GM03348 (cell line): ENCODE measurements at places on chromosomes 4 and X.

DNA sequence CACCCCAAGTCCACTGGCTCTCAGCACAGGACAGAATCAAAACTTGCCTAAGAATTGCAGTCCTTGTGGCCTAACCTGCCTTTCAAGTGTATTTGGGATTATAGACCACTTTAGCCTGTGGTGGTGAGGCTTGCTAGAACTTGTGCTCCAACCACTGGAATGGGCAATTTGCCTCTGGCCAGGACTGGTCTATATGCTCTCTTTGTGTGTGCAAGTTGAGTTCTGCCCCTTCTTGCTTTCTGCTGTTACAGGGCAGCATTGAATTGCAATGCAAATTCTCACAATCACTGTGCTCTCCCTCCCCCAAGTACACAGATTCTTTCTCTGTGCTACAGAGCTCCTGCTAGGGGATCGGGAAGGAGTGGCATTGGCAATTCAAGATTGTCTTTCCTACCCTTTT is 233.6 kb upstream of the DIPK2B start:
- no peak for DNase-seq

DNA sequence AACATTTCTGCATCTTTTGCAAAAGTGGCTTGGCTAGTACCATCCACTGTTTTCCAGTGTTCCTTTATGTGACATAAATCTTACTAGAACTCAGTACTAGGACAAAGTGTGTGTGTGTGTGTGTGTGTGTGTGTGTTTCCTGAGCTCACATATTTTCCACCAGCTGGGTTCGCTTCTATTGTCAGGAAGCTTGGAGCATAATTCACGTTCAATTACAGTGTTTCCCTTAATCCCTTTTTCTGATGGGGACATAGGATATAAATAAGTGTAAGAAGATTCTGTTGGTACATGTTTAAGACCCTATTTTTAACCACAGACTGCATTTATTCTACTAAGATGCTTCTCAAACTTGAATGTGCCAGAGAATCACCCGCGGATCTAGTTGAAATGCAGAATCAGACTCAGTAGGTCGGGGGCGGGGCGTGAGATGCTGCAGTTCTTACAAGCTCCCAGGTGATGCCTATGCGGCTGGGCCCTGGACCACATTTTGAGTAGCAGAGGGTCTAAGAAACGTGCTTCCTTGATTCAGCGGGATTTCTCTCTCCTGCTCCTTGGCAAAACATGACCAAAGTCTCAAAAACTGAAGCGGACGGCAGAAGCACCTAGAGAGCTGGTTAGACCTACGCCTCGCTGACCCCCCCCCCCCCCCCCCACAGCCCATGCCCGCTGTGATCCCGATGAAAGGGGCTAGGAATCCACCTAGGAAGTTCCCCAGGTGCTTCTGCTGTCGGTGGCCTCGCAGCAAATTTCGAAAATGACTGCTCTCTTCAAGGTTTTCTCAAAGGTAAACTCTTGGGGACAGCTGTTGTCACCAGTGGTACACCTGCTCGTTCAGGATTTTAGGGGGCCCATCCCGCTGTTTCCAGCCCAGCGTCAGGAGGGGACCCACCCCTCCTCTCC is 797 bp downstream of the CD99L2 start:
- DNase-seq = peak; percentile 5

DNA sequence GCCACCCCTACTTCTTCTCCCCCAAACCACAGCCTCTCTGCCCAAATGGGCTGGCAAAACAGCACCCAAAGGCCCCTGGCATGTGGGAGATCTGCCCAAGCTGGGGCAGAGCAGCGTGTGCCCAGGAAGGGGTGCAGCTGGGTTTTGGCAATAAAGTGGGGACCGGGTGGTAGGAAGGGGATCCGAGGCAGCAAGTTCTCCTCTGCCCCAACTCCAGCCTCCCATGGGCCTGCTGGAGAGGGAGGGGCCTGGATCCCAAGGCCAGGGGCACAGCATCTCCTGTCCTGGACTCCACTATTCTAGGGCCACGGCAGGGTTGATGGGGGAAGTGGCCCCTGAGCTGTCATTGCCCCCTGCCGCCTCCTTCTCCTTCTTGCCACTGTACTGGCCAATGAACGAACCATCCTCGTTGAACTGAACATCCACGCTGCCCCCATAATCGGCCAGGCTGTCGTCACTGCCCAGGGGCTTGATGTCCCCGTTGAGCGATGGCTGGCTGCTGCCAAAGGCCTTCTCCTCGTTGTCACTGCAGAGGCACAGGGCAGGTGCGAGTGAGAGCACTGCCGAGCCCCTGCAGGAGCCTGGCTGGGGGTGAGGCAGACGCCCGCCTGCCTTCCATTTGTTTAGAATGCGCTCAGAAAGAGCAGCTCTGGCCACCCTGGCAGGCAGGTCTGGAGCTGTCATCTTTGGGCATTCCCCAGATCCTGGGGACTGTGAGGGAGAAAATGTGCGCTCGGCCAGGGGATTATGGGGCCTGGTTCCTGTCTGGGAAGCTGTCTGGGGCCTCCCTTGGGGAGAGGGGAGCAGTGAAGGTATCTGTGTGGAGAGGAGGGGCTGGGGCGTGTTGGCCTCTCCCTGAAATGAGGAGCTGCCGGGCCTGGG is 23.4 kb downstream of the L1CAM start:
- no peak for DNase-seq

DNA sequence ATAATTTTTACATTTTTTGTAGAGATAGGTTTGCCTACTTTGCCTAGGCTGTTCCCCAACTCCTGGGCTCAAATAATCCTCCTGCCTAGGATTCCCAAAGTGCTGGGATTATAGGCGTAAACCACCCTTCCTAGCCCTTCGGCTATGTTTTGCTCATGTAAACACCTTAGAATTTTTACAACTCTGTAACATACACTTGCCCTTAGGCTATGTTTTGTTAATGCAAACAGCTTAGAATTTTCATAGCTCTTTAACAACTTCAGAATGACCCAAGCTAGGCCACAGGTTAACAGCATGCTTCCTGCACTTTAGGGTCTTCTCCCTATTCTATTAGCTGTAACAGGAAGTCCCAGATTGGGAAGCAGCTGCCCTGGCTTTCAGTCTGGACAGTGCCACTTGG is 24.2 kb downstream of the KLHL15 start:
- DNase-seq = no peak

- DNase-seq = no peak
Observed at GRCh38 chr4:1183985-1184773, 11.8 kb upstream of the SPON2 start.

GRCh38 chr4:121358473-121358872 is 22.3 kb downstream of the QRFPR start:
- DNase-seq = peak; percentile 14

DNA sequence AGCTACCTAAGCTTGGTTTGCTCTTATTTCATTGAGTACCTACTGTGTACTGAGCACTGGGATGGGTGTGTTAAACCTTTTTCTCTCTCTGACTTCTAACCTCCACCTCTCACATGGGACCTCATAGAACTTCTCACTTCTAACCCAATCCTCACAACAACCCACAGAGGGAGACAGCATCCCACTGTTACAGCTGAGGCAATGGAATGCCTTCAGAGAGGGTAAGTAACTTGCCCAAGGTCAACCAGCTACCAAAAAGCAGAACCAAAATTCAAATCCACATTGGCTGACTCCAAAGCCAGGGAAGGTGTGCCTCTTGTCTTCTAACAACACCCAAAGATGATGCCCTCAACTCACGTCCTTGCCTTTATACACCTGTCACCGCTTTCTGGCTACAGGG is 5.4 kb downstream of the SEL1L3 start:
- no peak for DNase-seq

DNA sequence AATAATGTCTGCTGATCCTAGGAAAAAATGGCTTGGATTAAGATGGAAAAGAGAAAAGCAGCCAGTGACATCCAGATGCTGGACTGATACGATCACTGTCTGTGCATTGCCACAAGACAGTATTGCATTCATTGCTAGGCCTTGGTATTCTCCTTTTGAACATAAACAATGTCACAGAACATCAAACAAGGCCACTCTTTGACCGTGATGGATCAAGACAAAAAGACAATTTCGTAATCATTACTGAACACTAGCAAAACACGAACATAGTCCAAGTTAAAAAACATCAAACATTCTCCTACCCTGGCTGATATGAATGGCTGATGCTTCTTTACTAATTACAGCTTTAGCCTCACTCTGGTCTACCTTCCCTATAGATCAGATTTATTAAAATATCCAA is 374.1 kb upstream of the CXorf51B start:
- DNase-seq = no peak

DNA sequence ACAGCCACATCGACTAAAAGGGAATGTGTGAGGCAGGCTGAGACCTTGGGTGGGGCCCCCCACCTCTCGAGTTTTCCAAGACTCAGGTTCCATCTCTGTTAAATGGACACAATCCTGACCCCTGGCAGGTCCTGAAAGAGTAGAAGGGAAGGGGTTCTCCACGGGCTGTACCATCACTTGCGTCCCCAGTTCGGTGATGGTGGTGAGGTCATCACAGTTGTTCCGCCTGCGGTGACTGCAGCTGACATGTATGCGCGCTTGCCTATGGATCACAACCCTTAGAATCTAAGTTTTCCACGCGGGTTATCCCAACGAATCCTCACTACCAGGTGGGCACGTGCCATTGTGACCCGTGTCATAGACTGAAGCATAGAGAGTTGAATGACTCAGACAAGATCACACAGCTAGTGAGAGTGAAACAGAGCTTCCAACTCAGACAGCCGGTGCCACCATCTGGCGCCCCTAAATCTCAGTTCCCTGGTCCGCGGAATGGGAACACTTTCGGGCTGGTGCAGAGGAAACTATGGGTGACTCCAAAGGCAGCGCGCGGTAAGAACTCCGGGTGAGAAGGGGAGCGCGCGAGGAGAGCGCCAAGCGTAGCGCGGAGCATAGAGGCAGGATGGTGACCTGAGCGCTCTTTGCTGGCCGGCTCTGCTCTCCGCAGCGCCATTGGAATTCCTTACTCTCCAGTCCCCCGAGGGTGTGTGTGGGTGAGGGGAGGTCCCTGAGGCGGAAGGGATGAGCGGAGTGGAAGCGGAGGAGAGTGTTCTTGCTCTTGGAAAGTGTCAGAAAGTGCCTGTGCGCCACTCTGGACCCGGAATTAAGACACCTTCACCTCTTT is 10.5 kb downstream of the MSX1 start:
- DNase-seq = peak; percentile 46

DNA sequence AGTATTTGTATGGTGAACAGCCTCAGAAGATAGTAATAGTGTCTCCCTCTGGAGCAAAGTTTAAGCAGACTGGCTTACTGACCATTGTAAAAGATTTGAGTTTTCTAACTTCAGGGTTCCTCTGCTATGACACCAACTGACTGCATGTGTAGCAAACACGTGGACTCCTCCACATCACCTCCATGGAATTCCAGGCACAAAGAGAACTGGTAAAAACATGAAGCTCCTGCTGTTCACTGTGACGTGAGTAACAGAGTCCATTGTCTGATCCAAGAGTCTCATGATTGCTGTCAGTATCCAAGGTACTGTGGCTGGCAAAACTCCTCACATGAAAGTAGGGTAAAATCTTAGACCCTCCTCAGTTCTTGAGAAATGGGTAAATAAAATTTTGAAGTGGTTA is 107.6 kb upstream of the FAM9B start:
- peak; percentile 13 for DNase-seq

DNA sequence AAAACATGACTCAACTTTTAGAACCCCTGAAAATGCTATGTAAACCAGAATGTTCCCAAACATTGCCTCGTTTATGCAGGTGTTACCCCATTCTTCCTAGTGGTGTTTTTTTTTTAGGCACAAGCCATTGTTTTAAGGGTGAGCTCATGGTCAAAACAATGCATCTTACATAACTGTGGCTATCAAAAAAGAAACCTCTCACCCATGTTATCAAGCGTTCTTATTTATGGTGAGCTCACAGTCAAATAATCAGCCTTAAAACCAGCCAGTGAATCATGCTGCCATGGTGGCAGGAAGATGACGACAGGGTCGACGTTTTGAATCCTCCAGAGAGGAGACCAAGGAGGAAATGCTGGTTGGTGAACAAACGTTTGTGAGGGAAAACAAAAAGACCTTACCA is 195.2 kb downstream of the KDR start:
- peak; percentile 20 for DNase-seq

GRCh38 chrX:39445336-39445735 is 644.1 kb downstream of the MID1IP1 start:
- no peak for DNase-seq

GRCh38 chr4:26351685-26352084 is 30.9 kb downstream of the RBPJ start:
- DNase-seq = no peak

GRCh38 chrX:132750331-132751062 is 207.9 kb downstream of the HS6ST2 start:
- DNase-seq = peak; percentile 4

DNA sequence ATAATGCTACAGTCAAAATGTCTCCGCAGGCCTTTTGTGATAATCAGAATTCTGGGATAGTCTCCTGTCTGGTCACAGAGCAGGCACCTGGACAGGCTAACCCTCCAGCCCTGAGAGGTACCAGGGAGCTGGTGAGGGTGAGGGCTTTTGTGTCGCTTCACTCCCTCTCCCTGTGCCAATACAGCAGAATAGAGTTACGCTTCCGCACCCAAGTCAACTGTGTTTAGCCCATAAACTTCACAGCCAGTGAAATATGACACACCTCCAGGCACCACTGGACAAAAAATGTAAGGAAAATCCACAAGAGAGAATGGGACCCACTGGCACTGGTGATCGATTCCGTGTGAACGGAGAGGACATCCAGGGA is 1.3 kb downstream of the GAK start:
- DNase-seq = no peak

DNA sequence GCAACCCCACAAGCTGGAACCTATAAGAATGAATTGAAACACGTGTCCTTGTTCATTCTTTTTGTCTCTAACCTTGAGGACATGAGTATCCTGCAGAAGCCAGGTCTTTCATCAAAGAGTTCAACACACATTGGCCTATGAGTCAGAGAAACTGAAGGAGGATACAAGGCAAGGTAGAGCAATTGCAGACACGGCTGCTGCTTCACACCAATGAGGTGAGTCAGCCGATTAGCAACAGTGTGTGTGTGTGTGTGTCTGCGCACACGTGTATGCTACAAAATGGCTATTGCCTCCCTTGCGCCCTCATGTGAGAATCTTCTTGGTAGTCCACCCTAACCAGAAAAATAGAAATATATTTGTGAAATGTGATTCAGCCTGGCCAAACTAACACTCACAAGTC is 1477.7 kb upstream of the IGFBP7 start:
- no peak for DNase-seq

DNA sequence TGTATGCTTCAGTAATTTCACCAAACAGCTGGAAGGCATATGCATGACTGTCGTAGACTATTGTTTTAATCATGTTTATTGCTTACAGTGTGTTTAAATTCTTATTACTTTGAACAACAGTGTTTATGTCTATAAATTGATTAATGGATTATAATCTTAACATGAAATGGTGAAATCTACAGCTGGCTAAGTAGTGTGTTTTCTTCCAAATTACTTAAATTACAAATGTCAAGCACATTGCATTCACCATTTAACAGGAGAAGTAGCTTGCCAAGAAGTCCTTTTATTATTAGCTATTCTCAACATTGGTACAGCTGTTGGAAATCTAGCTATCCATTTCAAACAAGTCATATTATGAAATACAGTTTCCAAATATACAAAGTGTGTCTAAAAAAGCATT is 849.3 kb upstream of the PCDH10 start:
- DNase-seq = no peak
